NCI-H460 (cell line): ENCODE measurements at places on chromosomes 2 and 18.

- DNase-seq = no peak
Observed at GRCh38 chr18:77161383-77161782, 28.8 kb upstream of the MBP start.

GRCh38 chr2:47236503-47237215 is 81.6 kb upstream of the STPG4 start:
- DNase-seq = no peak

GRCh38 chr2:183536714-183537113 is 412.5 kb downstream of the NUP35 start:
- DNase-seq = no peak

DNA sequence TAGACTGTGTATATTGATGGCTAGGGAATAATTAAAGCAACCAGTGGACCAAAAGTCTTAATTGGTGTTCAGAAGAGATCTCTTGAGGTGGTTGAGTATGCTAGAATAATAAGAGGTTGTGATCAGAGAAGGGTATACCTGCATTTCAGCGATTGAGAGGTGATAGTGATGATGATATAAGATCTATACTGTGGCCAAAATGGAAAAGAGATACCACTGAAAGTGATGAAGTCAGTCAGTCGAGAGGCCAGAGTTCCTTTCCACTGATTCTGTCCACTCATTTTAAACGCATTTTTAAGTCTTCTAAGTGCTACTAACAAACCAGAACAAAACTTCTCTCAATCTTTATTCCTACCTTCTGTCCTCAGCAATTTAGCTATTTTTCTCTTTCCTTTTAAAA is 32.9 kb downstream of the ACTR3 start:
- DNase-seq = no peak

- DNase-seq = no peak
Observed at GRCh38 chr2:128347701-128348539, 29.3 kb upstream of the HS6ST1 start.

GRCh38 chr18:79905389-79905911 is 46.0 kb downstream of the SLC66A2 start:
- no peak for DNase-seq

GRCh38 chr2:85713836-85714235 is 19.7 kb downstream of the GNLY start:
- DNase-seq = no peak

- no peak for DNase-seq
Observed at GRCh38 chr2:144248350-144249034, 271.4 kb downstream of the ZEB2 start.
